ENCODE measurements at places on chromosomes 16 and 17. TPM values are rescaled to one million over a fixed set of nuclear protein-coding genes. Genes with fewer than 3 reads are reported as not detected.

GRCh38 chr17:63151941-63152523 is 186.0 kb downstream of the TANC2 start:
- DNase-seq: no peak

DNA sequence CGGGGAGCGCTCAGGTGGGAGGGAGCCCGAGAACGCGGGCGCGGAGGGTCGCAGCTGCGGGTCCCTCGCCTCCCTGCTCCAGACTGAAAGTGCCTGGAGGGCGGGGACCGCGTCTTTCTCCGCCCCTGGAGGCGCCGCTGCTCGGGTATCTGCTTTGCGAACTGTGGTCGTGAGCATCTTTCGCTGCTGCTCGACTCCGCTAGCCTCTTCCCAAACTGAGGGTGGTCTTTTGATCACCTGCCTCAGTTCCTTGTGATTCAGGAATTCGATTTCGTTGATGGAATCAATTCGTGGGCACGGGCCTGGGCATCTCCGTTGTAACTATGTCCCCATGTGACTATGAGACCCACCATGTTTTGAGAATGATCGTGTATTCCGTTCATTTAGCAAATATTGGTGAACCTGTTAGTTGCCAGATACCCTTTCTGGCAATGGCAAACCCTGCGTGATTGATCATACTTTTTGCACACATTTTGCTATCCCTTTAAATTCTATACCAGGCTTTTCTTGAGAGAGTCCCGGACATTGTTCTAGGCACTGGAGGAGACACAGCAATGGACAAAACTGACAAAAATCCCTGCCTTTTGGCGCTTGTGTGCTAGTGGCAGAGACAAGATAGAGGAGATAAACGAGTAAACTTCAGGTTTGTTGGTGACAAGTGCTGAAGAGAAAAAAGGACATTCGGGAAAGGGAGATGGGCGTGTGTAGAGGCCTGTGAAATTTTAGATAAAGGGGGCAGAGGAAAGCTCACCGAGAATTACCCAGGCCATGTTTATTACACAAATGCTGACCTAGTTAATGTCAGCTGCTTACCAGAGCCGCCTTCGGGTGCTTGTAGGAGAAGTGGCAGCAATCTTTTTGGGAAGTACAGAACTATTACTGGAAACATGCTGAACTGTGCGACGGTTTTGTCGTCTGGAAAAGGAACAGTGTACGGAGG is 948 bp downstream of the UTP18 start:
- no peak for DNase-seq

- DNase-seq: no peak
These were observed 6.5 kb downstream of the EME1 start for GRCh38 chr17:50379351-50380132.

GRCh38 chr17:17058304-17058703 is 16.0 kb downstream of the MPRIP start:
- DNase-seq: no peak

DNA sequence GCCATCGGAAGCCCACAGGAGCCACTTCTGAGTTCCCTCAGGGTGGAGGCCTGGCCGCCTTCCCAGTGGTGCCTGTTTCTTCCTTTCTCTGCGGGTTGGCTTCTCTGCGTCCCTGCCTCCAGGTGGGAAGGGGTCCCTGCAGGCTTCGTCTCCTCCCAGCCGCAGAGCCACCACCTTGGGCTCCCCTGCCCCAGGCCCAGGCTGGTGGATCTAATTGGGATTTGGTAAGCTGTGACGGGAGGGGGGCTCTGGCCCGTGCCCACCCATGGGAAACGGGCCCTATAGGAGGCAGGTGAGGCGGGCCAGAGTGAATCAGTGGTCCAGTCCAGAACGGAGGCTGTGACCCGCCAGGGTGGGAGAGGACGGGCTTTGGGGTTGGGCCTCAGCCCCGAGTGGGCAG is 32.1 kb downstream of the JPH3 start:
- DNase-seq: no peak

DNA sequence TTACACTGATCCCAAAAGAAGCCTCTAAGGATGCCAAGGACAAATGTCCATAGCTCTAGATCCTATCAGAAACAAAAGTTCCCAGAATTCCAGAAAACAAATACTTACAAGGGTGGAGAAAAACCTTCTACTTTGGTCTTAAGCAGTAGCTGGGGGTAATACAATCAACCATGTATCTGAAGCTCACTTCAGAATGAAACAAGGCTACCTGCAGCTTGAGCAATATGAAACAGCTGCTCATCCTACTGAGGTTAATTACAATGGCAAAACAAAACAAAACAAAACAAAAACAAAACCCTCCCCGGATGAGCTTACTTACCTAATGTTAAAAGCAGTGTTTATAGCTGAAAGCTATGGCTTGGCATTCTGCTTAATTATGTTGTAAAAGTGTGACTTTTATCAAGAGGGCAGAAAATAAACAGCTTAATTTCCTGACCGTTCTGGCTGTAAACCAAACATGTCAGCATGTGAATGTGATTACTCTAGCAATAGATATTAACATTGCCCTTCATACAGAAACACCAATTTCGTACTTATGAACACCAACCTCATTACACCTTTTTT is 10.5 kb downstream of the PDZD9 start:
- DNase-seq: no peak

DNA sequence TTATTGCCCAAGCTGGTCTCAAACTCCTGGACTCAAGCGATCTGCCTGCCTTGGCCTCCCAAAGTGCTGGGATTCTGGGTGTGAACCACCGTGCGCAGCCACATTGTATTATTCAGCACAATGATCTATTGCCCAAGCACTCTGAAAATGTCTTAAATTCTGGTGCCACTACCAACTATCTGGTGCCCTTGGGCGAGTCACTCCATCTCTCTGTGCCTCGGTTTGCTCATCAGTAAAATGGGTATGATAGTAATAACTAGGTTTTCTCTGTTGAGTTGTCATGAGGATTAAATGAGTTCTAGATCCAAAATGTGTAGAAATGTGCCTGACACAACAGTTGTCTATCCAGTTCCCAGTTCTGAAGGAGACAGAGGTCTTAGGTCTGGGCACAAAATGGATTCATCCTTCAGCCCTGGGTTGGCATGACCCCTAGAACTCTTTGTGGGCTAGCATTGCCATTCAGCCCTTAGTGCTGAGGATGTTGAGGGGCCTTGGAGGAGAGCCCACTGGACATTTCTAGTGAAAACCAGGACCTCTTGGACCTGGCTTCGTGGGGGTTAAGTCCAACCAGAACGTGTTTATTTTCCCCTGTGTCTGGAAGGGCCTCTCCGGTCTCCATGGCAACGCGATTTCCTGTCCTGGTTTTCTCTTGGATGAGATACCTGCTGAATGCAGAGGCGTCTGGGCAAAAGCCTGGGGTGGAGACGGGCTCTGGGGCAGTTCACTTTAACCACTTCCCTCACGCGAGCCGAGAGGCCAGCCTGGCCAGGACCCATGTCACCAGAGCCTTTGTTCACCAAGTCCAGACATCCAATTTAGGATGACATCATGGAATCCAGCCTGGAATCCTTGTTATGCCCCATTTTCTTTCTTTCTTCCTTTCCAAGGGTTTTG is 43.7 kb upstream of the TNRC6A start:
- peak; percentile 58 for DNase-seq

DNA sequence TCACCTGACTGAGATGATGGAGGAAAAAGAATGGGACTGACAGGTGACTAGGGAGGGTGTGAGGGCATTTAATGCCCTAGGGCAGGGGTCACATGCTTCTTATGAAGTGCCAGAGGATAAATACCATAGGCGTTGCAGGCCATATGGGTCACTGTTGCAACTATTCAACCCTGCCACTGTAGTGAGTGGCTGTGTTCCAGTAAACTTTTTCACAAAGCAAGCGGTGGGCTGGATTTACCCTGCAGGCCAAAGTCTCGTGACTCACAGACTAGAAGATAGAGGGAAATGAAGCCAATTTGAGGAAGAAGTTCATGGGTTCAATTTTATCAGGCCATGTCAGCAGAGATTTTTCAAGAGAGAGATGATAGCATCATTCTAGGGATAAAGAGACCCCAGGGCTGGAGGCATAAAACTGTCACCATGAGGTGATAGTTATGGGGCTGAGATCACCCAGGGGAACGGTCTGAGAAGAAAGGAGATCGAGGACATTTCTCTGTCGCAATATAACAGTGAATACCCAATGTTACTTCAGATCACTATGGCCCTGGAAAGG is 8.6 kb downstream of the ARHGAP17 start:
- DNase-seq: no peak

DNA sequence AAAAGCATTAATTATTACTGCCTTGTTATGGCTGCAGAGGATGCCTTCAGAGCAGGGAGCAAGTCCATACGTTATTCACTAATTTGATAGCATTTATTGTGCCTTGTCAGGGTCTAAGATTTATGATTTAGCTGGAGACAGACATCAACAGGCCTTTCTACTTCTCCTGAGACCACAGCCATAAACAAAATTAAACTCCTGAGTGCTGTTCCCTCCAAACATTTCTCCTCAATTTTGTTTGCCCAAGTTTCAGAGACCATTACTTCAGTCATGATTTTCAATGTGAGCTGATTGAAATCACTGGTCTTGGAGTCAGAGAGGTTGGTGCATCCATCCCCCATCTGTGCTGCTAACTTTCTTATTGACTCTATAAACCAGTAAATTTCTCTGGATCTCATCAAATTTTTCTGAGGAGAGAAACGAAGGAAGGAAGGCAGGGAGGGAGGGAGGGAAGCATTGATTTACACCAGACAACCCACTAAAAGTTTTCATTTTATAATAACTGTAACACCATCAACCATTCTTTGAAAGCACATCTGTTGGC is 423.6 kb upstream of the CDH11 start:
- no peak for DNase-seq

DNA sequence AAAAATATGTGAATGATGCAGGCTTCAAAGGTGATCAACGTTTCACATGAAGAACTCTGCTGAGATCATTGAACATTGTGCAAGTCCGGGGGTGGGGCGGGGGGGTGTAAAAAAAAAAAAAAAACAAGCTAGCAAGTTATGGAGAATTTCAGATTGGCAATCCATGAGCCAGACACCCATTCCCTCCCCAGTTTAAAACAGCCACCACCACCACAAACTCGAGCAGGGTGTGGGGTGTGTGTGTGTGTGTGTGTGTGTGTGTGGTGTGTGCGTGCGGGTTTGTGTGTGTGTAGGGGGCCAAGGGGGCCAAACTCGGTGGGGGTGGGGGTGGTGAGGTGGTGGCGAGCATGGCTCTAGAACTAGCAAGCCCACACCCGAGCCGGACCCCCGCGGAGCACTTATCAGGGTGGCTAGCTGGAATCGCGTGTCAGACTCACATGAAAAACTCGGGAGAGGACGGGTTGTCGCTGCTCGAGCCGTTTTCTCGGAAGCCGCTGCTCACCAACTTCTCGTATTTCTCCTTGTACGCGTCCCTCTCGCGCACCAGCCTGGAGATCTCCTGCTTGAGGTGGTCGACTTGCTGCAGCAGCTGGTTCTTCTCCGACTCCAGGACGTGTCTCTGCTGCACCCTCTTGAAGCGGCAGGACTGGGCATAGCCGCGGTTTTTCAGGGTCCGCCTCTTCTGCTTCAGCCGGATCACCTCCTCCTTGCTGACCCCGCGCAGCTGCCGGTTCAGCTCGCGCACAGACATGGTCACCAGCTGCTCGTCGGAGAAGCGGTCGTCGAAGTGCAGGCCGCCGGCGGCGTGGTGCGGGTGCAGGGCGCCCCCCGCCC is 2.0 kb downstream of the MAF start:
- peak; percentile 31 for DNase-seq

- no peak for DNase-seq
These were observed 18.7 kb upstream of the ADGRG1 start for GRCh38 chr16:57609541-57610401.

GRCh38 chr17:68775318-68775717 is 174.2 kb upstream of the FAM20A start:
- no peak for DNase-seq

DNA sequence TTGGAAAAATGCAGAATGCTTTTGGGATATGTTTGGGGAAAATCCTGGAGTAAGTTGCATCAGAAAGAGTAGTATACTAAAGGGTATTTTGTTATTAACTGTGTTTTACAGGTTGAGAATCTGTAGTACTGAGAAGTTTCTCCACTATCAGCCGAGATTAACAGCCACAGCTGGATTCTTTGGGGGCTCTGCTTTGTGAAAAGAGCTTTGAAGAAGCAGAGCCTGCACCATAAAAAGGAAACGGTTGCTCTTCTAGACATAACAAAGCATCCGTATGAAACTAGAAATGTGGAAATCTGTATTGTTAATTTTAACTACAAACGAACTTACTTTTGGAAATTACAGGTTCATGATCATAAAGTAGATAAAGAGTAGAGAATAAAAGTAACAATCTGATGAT is 5.3 kb downstream of the NLK start:
- no peak for DNase-seq

DNA sequence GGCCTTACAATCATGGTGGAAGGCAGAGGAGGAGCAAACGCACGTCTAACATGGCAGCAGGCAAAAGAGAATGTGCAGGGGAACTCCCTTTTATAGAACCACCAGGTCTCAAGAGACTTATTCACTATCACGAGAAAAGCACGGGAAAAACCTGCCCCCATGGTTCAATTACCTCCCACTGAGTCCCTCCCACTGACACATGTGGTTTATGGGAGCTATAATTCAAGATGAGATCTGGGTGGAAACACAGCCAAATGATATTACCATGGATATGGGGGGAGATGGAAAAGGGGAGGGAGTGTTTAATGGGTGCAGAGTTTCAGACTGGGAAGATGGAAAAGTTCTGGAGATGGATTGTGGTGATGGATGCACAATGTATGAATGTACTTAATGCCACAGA is 23.0 kb downstream of the TEKT5 start:
- no peak for DNase-seq

- no peak for DNase-seq
These were observed 103.9 kb upstream of the ZNF750 start for GRCh38 chr17:82943751-82944150.

DNA sequence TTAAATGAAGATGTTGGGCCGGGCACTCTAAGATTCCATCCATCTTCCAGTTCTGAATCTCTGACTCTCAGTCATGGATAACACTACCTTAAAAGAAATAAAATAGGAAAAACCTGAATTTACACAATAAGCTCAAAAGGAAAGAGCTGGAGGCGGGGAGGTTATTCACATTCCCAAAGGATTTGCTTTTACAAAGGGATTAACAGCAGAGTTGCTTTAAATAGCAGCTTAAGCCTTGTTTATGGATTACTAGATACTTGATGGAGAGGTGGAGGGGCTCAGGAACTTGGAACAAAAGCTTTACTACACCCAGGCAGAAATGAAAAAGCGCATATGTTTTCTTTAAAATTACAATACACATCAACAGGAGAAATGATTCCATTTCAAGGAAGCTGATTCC is 84.5 kb downstream of the XYLT1 start:
- no peak for DNase-seq

Gene CA4
- 0.11 TPM for polyA plus RNA-seq

Gene CDH16
- polyA plus RNA-seq: 0.25 TPM

Gene SGSH
- 24.0 TPM for polyA plus RNA-seq

Gene CCL17
- polyA plus RNA-seq: not detected

Gene TMC6
- 9.4 TPM for polyA plus RNA-seq

Gene STH
- not detected for polyA plus RNA-seq

Gene SLC25A19
- 13.7 TPM for polyA plus RNA-seq

Gene PABPN1L
- polyA plus RNA-seq: not detected

Gene ZSCAN10
- polyA plus RNA-seq: not detected

Gene PRSS27
- polyA plus RNA-seq: 1.2 TPM

Gene UMOD
- not detected for polyA plus RNA-seq
